ENCODE measurements at places on chromosomes 5 and 9.

GRCh38 chr5:18546591-18546990 lies 912.3 kb downstream of the TAF11L14 start:
- DNase-seq = no peak

- DNase-seq = no peak
Measured at GRCh38 chr9:137781906-137782585, 95.5 kb upstream of the CACNA1B start.

- no peak for DNase-seq
Measured at GRCh38 chr9:105021917-105022316, 94.0 kb upstream of the ABCA1 start.

DNA sequence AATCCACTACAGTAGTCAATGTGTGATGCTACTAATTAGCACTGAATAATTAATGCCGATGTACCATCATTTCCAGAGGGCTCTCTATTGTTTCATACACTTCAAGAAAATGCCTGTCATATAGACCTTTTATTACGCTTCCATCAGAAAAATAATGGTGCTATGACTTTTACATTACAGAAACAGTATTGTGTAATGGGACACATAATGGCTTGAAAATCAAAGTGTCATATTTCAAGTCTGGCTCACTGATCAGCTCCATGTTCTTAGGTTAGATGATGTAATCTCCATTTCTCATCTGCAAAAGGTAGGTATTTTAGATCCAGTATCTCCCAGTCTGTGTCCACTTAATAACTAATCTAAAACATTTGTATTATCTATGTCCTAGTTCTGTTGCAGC lies 990.6 kb upstream of the TYRP1 start:
- DNase-seq = no peak

GRCh38 chr5:149062371-149063016 lies 368 bp downstream of the SH3TC2 start:
- no peak for DNase-seq

- no peak for DNase-seq
Measured at GRCh38 chr5:72511366-72511765, 4.2 kb upstream of the ZNF366 start.

GRCh38 chr5:44278469-44278868 lies 110.8 kb downstream of the FGF10 start:
- no peak for DNase-seq

GRCh38 chr9:89480825-89481537 lies 16.9 kb downstream of the SEMA4D start:
- DNase-seq = no peak

DNA sequence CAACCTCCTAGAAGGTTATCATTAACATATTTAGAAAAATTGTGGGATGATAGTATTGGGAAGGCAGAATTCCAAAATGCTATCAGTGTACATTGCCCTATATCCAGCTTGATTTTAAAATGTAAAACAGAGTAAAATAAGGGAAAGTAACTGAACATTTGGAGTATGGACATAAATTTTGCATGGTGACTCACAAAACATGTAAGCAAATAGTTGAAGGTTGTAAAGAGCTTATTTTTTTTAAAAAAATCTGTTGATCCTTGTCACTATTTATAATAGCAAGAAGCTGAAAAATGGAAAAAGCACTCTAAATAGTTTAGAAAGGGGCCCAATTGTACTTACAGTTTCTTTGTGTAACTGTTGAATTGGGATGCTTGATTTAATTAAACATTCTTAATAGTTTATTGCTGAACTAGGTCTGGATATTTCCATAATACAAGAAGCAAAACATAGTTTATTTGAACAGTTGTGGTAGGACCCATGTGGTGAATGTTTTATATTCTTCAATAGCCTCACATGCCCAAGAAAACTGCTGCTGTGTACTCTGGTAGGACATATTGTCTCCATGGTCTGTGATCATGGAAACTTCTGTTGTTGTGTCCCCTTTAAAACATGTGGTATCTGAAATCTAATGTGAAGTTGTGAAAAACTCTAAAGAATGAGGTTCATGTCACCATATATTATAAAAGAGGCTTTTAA lies 82.4 kb downstream of the NNT start:
- no peak for DNase-seq

DNA sequence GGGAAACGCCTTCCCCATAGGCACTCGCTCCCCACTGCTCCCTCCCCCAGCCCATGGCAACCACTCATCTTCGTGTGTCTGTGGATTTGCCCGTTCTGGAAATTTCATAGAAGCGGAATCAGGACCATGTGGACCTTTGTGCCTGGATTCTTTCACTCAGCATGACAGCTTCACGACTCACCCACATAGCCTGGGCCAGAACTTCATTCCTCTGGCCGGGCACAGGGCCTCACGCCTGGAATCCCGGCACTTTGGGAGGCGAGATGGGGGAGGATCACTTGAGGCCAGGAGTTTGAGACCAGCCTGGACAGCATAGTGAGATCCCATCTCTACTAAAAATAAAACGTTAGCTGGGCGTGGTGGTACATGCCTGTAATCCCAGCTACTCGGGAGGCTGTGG lies 12.1 kb upstream of the DIPK1B start:
- no peak for DNase-seq

- no peak for DNase-seq
Measured at GRCh38 chr9:93653760-93654159, 77.4 kb downstream of the PHF2 start.

- no peak for DNase-seq
Measured at GRCh38 chr5:151052836-151053235, 28.0 kb downstream of the TNIP1 start.

GRCh38 chr5:157468293-157468965 lies 8.4 kb downstream of the NIPAL4 start:
- peak; percentile 92 for DNase-seq

DNA sequence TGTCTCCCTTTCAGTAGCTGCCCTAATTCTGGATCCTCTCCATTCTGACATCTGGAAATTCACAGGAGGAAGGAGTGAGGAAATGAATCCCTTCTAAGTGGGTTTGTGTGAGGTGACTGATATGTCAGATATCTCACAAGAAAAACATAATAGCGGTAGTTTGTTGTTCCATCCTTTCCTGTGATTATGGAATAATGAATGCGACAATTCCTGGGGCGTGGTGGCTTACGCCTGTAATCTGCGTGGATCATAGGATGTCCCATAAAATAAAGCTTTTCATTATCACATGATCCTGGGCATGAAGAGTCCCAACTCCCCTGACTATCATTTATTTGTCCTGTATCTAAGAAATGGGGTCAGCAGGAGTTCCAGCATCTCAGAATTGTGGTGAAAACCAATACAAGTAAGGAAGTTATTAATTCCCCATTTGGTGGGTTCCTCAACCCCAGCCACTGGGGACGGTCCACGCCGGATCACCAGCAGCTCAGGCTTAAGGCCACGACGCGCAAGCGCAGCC lies 375 bp upstream of the C5orf24 start:
- DNase-seq = no peak

DNA sequence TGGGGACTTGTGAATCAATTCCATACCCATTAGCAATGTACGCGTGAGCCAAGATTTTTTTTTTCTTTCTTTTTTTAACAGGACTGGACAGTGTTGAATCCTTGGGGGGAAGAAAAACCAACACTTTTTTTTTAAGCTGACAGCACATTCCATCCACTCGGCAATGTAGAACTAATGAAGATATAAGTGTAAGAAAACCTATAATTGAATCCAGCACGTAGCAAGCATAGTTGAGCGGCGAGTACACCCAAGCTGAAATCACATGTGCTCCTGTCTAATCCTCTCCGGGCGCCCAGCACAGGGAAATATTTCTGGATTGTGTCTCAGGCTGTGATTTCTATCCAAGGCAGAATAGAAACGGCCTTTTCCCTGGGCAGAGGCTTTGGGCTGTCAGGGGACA lies 118.2 kb downstream of the BOD1 start:
- peak; percentile 40 for DNase-seq

DNA sequence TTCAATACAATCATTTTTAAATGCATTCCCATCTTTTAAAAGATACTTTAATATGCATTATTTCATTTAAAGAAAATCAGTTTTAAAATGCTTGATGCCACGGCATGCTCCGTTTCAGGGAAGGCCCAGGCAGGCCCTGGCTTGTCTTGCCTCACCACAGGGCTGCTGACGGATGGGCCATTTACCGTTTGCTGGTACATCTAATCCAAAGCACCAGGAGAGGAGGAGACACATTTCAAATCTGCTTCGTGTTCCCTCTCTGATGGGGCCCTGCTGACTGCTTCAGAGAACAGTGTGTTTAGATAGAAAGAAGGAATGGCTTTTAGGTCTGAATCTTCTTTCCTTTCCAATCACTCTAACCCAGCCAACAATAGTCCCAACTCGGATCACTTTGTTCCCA lies 185.2 kb downstream of the DCP2 start:
- no peak for DNase-seq

DNA sequence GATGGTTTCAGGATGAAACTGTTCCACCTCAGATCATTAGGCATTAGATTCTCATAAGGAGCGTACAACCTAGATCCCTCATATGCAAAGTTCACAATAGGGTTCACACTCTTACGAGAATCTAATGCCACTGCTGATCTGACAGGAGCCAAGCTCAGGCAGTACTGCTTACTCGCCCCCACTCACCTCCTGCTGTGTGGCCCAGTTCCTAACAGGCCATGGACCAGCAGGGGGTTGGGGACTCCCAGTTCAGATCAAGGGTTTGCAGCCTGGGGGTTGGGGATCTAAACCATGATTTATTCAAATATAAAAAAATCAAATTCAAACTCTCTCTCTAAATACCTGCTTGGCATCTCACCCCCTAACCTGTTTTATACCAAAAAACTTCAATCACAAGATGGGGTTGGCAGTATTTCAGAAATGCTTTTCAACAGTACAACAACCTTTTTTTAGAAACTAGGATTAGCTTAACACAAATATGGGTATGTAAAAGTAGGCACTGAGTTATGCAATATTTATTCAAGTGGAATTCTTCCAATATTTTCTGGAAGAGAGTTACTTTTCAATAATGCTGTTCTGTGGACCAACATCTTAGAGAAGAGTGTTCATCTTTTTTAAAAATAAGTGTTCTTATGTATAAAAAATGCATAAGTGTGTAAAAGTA lies 30.1 kb upstream of the SLC12A2 start:
- DNase-seq = peak; percentile 12

DNA sequence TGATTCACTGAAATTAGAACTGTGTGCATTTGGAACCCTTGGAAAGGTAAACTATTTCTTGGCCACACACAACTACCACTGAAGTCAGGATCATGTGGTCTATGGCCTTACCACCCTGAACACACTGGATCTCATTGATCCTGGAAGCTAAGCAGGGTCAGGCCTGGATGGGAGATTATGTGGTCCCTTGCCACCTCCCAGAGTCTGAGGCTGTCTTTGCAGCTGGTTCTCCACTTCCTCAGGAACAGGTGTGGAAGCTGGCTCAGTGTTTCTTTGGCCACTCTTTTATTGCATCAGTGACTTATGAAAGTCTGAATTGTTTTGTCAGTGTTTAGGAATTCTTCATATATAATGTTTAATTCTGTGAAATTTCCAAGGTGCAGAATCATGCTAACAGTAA lies 89.2 kb downstream of the TEK start:
- peak; percentile 51 for DNase-seq

- no peak for DNase-seq
Measured at GRCh38 chr5:95641741-95642220, 4.8 kb upstream of the RFESD start.

GRCh38 chr5:87097664-87098063 lies 170.0 kb upstream of the RASA1 start:
- no peak for DNase-seq

DNA sequence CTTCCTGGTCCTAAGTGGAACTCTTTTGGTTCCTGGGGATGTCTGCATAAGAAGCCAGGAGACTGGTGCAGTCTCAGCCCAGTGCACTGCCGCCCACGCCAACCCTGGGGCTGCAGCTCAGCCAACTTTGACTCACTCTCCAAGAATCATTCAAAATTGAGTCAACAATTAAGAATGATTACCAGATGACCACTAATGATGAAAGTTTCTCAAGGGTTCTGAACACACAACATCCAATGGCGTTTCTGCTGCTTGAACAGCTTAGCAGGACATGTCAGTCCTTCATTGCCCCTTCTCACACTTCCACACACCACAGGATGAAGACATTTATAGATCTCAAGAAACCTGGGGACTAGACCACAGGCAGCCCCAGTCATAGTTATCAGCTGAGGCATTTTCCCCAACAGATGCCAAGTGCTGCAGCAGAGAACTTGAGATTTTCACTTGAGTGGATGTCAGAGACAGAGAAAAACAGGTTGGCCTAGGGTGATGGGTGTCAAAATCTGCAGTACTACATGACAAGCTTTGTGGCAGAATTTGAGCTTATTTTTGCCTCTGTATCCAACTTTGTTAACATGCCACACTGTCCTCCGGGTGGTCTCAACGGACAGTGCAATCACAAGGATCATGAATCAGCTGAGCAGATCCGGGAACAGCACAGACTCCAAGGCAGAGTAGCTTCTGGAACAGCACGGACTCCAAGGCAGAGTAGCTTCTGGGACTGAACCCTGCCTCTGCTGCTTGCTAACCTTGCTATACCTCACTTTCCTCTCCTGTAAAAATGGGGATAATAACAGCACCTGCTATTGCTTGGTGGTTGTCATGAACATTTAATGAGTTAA lies 356.1 kb downstream of the SPOCK1 start:
- DNase-seq = peak; percentile 79

DNA sequence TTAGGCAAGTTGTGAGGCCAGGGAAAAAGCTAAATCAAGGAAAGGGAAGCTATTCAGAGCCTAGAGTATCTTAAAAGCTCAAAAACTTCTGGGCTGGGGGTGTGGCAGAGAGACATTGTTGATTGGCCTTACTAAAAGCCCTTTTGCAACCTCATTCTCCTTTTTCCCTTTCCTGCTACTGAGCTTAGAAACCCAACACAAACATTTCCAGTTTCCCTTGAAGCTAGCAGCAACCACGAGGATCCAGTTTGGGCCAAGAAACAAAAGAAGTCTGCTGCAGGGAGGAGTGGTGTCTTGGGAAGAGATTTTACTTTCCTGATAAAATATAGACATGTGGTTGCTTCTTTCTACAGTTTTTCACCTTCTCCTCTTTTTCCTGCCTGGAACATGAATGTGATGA lies 135.5 kb upstream of the KLF9 start:
- no peak for DNase-seq

DNA sequence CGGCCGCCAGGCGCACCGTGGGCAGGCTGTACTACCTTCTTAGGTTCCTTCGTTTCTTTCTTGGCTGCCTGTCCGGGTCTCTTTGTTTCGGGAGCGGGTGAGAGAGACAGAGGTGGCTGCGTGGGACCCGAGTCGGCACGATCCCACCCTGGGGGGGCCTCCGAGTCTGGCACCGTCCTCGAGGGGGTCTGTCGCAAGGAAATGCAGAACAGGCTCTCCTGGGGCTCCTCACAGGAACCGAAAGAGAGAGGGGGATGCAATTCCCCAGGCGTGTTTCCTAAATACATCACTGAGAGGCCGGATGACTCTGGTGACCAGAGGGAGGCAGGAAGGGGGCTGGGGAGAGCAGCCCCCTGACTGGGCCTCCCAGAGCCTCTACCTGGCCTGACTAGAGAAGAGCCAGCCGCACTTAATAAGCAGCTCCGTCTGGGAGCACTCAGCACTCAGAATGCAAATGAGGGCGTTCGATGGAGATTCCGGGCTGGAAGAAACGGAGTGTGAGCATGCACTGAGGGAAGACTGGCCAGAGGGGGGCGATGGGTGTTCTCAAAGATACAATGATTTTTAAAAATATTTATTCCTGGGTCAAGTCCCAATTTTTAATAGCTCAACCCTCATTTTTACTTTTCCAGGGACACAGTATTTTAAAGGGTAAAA lies 11.7 kb upstream of the INPP5E start:
- no peak for DNase-seq

All from thyroid gland (tissue), 4 donors.